AG09309 (cell line): ENCODE measurements at places on chromosomes 2 and 18.
A peak's percentile ranks its signal among the peaks of the same experiment; 100 is the strongest.

- DNase-seq = peak; percentile 5
Observed at GRCh38 chr2:138787053-138787666, 7.0 kb upstream of the NXPH2 start.

DNA sequence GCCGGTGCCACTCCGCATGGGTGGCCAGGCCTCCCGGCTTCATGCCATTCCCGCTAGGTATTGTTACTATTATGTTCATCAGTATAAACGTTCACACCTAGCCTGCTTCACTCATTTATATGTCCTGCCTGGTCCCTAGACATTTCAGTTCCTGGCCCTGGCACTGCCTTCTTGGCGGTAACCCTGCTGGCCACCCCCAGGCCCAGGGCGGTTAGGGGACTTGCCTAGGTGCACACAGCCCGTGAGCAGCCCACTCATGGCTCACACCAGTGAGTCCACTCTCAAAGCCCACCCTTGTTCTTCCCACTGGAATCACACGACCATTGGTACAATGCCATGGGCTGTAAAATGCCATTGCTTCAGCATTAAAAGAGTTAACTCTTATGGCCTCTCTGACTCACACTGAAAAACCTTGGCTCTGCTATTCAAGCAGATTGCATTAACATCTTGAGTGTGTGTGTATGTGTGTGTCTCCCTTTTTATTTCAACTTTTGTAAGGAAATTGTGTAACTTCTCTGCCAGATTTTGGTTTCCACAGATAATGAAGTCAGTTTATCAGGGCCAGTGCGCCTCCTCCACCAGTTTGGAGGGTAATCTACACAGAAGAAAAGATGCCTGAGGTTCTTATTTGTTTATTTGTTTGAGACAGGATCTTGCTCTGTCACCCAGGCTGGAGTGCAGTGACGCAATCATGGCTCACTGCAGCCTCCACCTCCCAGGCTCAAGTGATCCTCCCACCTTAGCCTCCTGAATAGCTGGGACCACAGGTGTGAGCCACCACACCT, 74.2 kb downstream of the RAB31 start:
- peak; percentile 94 for DNase-seq

DNA sequence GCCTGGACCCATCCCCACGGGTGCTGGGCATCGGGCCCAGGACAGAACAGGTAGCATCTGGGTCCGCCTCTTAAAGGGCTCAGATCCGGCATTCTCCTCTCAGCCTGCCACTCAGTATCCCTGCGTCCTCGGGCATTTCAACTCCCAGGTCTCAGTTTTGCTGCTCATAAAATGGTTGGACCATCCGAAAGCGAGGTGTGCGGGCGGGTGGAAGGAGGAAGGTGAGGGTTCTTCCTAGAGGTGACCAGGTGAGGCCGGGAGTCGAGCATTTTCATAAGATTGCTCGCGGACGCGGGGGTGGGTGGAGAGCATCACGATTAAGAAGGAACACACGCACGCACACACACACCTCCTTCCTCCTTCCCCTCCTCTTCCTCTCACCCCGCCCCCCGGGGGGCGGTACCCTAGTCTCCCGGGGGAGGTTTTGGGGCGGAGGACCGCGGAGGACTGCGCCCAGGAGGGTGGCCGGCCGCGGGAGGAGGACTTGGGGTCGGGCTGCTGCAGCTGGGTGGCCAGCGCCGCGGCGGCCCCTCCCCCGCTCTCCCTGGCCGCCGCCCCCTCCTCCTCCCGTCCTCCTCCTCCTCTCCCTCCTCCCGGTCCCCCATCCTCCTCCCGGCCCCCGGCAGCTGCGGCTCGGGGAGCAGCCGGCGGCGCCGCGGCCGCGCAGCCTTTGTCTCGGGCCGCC, 97.9 kb upstream of the GPR45 start:
- no peak for DNase-seq

- no peak for DNase-seq
Observed at GRCh38 chr2:96604104-96604503, 34.0 kb downstream of the KANSL3 start.

DNA sequence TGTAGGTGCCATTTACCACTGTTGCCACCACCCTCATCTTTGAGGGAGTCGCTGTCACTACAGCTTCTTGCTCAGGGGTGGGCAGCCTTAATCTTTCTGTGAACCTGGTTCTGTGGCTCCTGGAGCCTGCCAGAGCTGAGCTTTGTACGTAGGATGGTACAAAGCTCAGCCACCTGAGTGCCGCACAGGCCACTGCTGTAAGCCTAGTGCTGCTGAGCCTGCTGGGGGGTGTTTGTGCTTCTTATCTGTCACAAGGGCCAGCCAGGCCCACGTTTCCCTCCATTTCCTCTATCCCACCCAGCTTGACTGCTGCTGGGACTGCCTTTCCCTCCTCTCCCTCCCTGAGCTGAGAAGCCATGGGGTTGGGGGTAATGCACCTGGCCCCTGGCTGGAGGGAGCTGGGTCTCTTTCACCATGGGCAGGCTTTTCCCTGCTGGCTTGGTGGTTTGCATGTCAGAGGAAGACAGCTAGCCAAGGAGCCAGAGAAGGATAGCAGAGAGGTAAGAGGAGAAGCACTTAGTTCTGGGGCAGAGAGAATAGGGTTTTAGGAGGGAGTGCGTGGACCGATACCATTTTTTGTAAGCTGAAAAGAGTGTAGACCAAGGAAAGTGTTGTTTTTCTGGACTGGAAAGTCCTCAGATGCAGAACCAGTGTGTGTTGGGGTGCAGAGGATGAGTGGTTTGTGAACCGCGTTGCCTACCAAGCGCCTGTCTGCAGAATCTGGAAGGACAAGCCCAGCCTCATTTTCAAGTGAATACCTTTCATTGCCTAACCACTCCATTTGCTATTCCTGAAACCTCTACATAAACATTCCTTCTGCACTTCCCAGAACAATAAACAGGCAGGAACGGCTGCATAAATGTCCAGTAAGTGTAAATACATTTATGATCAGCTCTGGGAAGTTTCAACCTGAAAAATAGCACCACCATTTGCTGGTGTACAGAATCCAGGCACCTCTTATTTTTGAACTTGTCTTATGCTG, 45.1 kb upstream of the FHL2 start:
- no peak for DNase-seq

GRCh38 chr2:55420871-55421270, 1.2 kb upstream of the CCDC88A start:
- no peak for DNase-seq

GRCh38 chr2:189265696-189266320, 86.2 kb upstream of the COL5A2 start:
- no peak for DNase-seq

- no peak for DNase-seq
Observed at GRCh38 chr18:10030816-10031541, 117.2 kb downstream of the VAPA start.

DNA sequence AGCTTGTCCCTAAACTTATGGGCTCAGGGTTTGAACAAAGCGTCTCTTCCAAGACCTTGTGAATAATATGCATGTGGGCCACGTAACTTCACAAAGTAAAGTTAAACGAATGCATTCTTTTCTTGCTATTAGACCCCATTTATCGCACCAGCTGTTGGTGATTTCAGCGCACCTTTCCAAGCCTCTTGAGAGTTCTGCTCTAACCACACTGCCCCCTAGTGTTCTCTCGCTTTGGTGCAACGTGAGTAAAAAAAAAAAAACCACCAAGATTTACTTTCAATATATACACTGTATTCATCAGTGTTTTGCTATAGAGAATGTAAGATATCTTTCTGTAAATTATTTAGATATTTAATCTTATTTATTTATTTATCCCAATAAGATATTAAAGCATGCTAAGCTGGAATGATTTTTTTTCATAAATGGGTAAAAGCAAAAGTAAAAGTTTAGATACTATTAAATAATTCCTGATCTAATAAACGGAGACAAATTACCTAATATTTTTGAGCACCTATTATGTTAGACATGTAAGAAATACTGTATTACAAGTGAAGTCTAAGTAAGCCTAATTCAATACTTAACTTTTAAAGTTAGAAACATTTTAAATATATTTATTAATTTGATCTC, 459.5 kb downstream of the DLGAP1 start:
- peak; percentile 38 for DNase-seq
